ENCODE measurements at places on chromosomes 3 and 15.

- DNase-seq: no peak
These were observed 823.0 kb upstream of the NECTIN3 start for GRCh38 chr3:110248666-110249065.

DNA sequence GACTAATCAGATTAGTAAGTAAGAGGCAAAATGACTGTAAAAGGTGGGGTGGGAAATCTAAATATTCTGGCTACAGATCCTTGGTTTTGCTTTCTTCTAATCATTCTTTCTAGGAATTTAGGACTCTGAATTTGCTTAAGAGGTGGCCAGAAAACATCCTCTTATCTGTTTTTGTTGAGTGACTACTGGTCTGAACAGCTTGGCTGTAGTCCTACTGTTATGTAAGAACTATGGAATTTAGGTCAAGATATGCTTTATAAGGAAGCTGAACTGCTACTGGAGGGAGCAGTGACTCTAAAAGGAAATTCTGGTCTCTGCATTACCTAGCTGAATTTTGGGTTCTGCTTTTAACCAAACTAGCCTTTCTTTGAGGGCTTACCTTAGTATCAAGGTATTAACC, 33.5 kb upstream of the CSPG5 start:
- peak; percentile 37 for DNase-seq

- DNase-seq: no peak
These were observed 212.2 kb upstream of the SUCLG2 start for GRCh38 chr3:67866571-67866970.

- peak; percentile 44 for DNase-seq
These were observed at the start of gene CMTM8 for GRCh38 chr3:32238453-32239306. TSS of gene CMTM8 (plus strand) at chr3:32238680. CDS start at chr3:32238973, 293 bp downstream.

- DNase-seq: no peak
These were observed 18.7 kb downstream of the SLC33A1 start for GRCh38 chr3:155835341-155836071.

DNA sequence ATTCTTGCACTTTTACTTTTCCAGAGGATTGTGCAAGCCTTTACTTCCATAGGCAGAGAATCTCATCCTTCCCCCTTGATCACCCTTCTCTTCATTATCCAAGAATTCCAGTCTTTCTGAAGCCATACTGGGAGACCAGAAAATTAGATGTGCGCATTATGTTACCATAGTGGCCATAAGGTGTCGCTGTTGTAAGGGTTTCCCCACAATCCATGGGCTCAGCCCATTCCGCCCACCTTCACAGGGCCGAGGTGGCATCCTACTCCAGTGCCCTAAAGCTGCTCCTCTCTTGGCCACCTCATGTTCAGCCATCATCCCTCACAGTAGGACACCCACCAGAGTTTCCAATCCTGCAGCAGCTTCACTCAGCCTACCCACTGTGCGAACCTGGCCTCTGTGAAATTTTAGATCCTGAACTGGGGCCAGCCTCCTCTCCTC, 35.0 kb downstream of the CTSH start:
- DNase-seq: peak; percentile 28

GRCh38 chr3:66477856-66478255, 23.0 kb downstream of the LRIG1 start:
- DNase-seq: no peak

- no peak for DNase-seq
These were observed 10.7 kb upstream of the BBX start for GRCh38 chr3:107512108-107512507.
